ENCODE measurements at places on chromosomes 7 and 10.

- DNase-seq: no peak
Measured at GRCh38 chr10:62266611-62267010, 2.0 kb downstream of the RTKN2 start.

GRCh38 chr7:131508754-131509486 lies 47.5 kb downstream of the PODXL start:
- DNase-seq: no peak

DNA sequence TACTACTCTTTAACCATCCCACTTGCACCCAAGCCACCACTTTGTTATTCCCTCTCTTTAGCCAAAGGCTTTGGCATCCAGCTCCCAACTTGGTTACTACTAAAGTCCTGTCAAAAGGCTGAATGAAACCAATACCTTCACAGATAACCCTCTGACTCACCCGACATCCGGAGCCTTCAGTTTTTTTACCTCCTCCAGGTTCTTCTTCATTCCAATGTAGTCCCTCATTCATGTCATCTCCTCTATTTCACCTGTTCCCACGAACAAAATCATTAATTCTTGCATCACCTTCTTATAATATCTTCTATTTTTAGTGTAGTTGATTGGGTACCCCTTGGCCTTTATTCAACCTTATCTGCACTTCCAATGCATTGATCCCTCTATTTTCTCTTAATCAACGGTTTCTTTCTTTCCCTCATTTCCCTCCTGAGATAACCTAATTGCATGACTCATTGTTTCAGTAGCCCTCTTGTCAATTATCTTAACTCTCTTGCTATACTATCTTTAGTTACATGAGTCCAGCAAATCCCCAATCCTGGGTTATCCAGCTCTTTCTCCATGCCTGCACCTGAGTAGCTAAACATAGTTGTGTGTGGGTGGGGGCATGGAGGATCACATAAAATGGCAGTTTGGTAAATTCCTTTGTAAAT lies 87.2 kb upstream of the COL1A2 start:
- DNase-seq: no peak

DNA sequence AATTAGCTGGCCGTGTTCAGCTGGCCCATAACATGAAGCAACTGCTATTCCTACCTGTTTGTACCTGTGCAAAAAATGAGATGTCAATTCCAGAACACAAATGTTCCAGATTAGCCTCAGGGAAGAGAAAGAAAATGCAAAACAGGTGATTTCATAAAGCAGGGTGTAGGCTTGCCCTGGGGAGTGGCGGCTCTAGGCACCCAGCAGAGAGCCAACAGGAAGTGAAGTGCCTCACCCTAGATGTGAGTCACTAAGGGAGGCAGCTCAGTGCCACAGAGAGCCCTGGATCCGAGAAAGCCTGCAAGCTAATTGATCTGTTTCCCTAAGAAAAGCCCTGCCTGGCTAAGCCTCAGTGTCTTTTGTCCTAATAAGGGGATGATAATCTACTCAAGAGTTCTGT lies 240.0 kb downstream of the ARHGAP21 start:
- no peak for DNase-seq
